DMS153 (cell line): ENCODE measurements at places on chromosomes 2 and 18.

- no peak for DNase-seq
These were observed 99.5 kb upstream of the RNF152 start for GRCh38 chr18:61992285-61992684.

DNA sequence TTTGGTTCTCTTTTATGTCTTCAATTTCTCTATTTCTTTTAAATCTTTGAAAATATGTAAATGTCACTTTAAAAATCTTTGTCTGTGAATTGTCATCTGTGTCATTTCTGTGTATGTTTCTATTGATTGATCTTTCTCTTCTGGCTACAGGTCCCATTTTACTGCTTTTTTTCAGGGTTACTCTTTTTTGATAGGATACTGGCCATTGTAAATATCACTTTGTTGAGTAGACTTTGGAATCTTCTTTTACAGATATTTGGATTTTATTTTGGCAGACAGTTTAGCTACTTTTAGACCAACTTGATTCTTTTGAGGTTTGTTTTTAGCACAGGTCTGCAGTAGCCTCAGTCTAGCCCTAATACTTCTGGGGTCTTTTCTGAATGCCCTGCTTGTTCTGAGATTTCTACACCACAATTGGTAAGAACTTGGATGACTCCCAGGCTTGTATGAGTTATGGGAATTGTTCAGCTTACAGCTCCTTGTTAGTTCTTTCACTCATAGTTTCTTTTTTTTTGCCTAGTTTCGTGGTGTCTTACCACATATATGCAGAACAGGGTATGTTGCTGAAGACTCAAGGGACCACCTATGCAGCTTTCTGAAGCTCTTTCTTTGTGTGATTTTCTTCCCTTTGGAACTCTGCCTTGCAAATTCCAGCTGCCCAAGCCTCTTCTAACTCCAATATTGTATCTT is 122.2 kb downstream of the QPCT start:
- DNase-seq: no peak

GRCh38 chr2:233689501-233689900 is 3.2 kb upstream of the UGT1A6 start:
- DNase-seq: no peak

GRCh38 chr2:108119492-108119891 is 120.3 kb upstream of the SULT1C3 start:
- no peak for DNase-seq

- DNase-seq: peak; percentile 12
These were observed 85.6 kb downstream of the ZNF804A start for GRCh38 chr2:184683911-184684310.

GRCh38 chr2:9282128-9283112 is 75.8 kb downstream of the ASAP2 start:
- DNase-seq: no peak

- no peak for DNase-seq
These were observed 1344.5 kb upstream of the TMEFF2 start for GRCh38 chr2:193539188-193539587.

GRCh38 chr18:22067682-22068081 is 101.7 kb upstream of the GATA6 start:
- no peak for DNase-seq

GRCh38 chr2:95036596-95037383 is 11.3 kb downstream of the MAL start:
- no peak for DNase-seq

GRCh38 chr18:3799515-3799914 is 349.5 kb downstream of the TGIF1 start:
- DNase-seq: no peak

DNA sequence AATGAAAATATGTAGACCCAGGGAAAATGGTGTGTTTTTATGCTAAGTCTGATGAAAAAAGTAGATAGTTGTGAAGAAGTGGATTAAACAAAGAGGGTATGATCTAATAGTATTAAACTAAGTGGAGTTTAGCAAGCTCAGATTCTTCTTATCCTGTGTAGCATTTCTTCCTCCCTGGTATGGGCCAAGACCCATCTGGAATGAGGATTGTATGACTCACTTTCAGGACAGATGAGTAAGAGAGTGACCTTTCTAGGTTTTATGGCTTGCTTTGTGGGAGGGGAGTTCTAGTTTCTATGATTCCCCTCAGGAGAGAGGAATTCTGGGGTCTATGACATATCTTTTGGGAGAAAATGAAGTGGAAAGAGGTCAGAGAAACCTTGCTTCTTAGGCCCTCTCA is 550.1 kb downstream of the SPAG16 start:
- no peak for DNase-seq

GRCh38 chr18:74914052-74914591 is 294.8 kb downstream of the PTGR3 start:
- peak; percentile 32 for DNase-seq

DNA sequence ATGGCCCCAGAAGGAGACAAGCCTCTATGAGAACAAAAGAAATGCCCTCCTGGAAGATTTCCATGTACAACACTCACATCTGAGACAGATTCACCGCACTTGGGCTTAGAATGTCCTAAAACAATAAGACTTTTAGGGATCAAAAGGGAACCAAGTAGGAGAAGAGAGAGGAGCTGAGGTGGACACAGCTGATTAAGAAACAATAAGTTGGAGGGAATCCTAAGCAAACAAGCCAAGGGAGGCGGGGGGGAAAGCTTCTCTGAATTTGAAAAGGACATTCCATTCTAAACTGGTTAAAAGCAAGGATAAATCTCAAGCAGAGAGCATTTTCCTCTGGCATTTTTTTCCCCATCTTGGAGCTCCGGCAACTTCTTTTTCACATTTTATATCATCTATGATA is 9.9 kb downstream of the ACVR1 start:
- DNase-seq: no peak

GRCh38 chr2:229633556-229633955 is 80.8 kb downstream of the DNER start:
- no peak for DNase-seq

- no peak for DNase-seq
These were observed 161.6 kb downstream of the LCLAT1 start for GRCh38 chr2:30608643-30609042.

DNA sequence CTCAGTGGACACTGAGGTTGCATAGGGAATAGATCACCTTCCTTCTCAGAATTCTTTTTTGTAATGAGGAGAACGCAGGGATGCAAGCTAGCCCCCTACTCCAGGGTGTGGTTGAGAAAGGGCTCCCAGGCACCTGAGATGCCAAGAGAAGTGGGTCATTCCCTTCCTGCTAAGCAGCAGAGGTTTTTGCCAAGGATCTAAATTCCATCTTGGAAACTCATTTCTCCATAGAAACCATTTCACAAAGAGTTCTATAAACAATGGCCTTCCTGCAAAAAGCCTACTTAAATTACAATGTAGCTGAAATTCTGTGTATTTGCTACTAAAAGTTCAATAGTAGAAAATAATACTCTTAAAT is 3.7 kb upstream of the PPP3R1 start:
- DNase-seq: no peak

DNA sequence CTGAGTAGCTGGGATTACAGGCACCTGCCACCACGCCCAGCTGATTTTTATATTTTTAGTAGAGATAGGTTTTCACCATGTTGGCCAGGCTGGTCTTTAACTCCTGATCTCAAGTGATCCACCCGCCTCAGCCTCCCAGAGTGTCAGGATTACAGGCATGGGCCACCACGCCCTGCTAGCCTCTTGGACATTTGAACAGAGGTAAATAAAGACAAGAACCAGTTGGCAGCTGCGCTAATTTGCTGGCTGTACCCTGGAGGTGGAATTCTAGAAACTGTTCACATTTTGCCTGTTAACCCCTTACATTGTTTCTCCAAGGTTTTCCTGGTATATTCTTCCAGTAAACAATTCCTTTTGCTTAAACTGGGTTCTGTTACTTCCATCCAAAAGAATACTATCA is 132.9 kb downstream of the CDH2 start:
- no peak for DNase-seq

DNA sequence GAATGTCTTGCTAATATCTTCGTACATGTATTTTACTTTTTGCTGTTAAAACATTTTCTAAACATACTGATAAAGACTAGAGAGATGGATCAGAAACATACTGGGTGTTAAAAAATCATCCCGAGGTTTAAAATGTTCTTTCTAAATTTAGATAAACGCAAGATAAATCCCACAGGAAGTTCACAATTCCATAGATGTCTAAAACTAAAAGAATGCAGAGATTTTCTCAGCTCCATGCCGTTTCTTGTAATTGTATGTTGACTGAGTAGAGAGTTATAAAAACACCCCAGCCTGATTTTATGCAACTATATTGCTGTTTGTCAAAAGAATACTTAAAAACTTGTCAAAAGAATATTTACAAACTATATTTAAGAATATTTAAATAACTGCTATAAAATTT is 455.7 kb downstream of the ARHGAP15 start:
- no peak for DNase-seq

DNA sequence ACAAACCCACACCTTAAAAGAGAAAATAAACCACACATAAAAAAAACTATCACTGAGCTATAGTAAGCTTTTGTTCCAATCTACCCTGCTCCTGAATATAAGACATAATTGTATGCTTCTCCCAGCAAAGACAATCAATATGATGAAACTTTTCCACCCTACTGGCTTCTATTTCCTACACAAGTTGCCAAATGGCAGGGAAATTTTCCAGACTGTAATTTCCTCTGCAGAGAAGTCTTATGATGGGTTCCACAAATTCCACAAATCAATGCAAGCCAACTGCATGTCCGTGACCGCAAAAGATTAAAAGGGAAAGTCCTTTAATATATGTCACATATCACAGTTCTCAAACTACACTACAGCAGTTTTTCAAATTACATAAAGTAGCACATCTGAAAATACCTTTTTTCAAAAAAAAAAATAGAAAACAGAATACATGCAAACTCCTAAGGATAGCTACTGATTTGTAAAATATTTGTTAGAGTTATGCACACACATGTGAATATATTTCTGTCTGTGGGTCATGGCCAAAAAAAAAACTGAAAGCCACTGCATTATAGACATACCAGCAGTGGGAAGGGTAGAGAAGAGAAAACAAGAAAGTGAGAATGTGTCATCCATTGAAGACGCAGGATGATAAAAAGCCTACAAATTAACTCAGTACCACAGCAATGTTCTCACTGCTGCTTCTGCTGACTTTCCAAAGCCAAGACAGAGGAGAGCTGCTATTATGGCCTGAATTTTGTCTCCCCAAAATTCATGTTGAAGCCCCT is 61.4 kb downstream of the RPL31 start:
- no peak for DNase-seq

DNA sequence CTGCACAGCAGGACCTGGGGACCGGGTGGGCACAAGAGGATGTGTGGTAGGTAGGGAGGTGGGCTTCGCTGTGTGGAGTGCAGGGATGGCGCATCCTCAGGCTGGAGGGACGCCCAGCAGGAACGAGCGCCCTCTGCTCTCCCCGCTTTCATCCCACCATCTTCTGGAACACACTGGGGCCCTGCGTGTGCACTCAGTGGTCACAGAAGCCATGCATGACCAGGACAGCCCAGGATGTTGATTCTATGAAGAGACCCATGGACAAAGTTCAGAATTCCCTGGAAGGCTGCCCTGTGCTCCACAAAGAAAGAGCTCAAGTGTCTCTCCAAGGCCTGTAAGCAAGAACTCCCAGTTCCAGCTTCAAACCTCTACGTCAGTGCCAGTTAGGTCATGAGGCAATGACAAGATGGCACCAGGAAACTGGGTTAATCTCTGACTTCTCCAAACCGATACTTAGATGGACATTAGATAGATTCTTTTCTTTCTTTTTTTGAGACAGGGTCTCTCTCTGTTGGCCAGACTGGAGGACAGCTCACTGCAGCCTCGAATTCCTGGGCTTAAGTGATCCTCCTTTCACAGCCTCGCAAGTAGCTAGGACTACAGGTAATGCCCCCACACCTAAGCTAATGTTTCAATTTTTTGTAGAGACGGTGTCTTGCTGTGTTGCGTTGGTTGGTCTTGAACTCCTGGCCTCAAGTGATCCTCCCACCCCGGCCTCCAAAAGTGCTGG is 3.4 kb downstream of the SLC66A2 start:
- DNase-seq: no peak

DNA sequence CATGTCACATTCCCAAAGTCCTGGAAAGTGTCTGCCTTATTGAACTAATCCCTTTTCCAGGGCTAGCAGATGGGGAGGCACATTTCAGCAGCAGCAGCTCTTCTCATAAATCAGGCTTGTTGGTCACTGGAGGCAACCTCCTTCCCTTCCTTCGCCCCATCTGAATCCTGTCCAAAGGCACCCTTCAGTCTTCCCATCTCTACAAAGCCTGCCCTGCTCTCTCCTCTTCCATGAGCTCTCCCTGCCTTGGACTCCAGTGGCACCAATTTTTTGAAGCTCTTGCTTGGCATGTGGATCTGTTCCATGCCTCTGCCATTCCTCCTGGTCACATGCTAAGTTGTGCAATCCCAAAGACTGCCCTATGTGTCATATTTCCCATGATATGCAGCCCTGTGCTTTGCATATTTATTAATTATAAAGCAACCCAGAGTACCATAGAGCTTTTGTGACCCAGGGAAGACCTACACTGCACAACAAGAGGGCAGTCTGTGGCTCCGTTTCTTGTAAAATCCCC is 70.3 kb downstream of the ANTXR1 start:
- no peak for DNase-seq

DNA sequence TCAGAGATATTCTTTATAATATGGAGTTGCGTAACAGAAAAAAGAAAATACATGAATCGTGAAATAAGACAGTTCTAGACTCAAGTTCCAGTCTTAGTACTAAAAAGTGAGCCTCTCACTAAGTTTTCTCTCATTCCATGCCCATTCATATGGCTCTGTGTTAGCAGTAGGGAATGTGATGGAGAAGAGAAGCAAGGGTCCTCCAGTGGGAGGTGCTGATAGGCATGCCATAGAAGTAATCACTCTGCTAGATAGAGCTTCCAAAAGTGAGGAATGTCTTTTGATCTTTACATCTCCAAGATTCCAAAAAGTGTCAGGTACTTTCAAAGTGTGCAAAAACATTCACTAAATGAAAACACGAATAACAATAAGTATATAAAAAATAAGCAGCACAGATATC is 678.4 kb downstream of the DCDC2C start:
- DNase-seq: no peak

DNA sequence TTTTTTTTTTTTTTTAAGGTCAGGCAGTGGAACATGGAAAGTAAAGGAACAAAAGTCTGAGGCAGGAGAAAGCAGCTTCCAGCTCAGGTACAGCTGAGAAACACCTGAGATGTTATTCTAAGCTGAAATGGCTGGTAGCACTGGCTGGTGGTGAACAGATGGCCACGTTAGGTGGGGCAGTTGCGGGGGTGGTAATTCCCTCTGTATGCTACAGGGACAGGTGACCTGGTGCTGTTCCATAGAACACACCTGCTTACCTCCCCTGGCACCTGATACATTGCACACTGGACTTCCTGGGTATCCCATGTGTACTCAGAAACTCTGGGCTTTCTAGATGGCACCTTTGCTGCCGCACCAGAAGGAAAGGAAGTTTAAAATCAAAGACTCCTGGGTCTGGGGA is 333.3 kb downstream of the SLC8A1 start:
- peak; percentile 76 for DNase-seq

GRCh38 chr2:25071966-25072365 is 30.1 kb downstream of the EFR3B start:
- DNase-seq: no peak

DNA sequence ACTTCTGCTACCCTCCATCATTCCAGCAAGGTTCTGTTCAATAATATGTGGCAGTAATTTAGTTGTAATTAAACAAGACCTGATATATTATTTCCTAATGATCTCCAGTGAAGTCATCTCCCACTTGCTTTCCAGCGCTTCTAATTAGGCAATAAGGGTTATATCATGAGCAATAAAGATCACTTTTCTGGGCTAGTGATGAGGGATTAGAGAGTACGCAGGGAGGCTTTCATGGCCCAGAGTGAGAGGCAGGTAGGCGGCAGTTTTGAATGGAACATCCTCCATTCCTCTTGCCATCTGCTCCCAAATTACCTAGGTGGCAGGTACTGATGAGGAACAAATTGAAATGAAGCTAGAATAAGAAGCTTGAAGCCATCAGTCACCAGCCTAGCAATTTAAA is 358.1 kb upstream of the SYT4 start:
- no peak for DNase-seq
